ENCODE measurements at places on chromosomes 7 and 10.
A peak's percentile ranks its signal among the peaks of the same experiment; 100 is the strongest.

GRCh38 chr7:111958896-111959295 is 247.3 kb downstream of the DOCK4 start:
- DNase-seq = no peak

- peak; percentile 48 for DNase-seq
These were observed 28.6 kb upstream of the SLC16A12 start for GRCh38 chr10:89563861-89564478.

DNA sequence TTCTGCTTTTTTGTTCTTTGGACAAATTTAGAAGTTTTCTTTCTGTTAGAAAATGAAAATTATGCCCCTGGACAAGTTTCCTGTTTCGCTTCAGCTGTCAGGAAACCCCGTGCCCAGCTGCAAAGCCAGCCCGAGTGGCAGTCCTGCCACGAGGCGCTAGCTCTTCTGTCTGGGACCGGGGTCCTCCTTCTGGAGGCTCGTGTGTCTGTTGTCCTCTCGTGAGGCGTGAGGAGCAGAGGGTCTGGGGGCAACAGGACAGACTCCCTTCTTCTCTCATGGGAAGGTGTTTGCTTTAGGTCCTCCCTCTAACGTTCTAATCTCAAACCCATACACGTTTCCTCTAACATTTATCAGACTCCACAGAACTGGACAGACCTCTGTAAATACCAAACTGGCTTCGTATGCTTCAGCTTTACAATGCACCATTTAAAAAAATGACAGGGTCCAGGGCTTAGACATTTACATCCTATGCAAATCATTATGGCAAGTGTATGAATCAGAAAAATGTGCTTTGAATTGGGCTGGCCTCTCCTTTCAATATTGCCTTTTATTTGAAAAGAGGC is 184.5 kb upstream of the SHH start:
- DNase-seq = no peak

DNA sequence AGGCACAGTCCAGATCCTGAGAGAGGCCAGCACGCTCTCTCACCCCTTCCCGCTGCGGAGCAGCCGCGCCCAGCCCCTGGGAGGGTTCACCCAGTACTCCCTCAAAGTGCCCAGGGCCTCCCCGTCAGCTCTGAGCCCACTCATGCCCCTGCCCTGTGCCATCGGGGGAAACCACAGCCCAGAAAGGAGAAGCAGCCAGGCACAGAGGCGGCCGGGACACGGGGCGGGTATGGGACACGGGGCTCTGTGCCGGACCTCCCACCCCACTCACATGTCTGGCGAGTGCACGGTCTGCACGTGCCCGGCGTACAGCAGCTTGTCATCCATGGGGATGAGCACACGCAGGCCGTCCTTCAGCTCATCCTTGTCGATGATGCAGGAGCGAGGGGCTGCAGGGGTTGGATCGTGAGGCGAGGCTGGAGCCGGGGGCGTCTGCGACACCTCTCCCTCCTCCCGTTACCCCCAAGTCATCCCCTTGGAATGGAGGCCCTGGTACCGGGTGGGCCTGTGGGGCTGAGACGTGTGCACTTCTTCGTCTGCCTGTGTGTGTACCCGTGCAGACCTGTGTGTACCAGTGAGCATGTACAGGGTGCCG is 38.2 kb downstream of the SLC29A4 start:
- no peak for DNase-seq

DNA sequence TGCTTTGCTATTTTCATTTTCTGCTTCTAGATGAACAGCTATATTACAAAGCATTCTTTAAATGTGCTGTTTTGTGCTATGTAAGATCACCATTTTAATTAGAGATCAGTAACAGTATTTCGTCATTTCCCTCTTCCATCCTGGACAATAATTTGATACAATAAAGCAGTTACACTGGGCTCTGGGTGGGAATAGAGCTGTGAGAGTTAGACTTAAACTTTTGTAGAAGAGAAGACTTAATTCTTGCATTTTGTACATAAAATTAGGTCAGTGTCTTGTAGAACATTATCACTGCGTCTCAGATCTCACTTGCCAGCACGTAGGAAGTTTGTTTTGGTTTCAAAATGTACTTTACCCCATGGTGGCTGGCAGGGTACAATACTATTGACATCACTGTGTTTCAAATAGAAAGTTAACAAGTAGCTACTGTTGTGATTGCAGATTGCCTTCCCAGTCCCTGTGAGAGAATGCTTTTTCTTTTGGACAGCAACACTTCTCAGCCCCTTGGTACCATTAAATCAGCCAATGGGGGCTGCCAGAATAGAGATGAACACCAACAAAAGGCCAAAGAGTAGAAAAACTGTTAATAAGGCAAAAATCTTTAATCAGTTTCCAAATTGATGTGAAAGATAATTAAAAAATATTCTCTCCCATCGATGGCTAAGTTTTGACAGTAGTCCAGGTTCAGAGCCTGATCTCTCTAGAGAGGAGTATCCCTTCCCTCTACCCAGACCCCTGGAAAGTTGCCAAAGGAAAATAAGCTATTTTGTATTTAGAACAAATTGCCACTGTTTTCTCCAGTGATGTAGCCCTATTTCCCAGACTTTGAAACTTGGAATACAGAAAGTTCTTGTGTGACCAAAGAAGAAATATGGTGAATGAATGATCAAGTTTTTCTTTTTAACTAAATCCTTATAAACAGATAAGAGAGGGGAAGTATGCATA is 35.1 kb downstream of the SMNDC1 start:
- DNase-seq = peak; percentile 43

DNA sequence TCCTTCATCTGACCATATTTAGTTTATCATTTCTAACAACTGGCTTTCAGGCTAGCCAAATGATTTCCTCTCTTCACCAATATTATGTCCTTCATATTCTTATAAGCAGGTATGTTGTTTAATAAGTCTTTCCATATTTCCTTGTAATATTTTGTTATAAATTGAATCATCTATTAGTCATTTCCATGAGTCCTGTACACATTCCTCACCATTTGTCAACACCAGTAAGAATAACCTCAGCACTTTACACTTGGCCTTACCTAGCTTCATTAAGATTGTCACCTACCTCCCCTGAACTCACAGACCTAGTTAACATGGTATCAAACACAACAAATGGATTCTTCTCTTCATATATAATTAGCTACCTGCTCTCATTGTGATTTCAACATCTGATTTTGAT is 282.3 kb downstream of the SEMA3D start:
- DNase-seq = no peak

GRCh38 chr10:123559066-123559822 is 106.9 kb upstream of the GPR26 start:
- peak; percentile 64 for DNase-seq

DNA sequence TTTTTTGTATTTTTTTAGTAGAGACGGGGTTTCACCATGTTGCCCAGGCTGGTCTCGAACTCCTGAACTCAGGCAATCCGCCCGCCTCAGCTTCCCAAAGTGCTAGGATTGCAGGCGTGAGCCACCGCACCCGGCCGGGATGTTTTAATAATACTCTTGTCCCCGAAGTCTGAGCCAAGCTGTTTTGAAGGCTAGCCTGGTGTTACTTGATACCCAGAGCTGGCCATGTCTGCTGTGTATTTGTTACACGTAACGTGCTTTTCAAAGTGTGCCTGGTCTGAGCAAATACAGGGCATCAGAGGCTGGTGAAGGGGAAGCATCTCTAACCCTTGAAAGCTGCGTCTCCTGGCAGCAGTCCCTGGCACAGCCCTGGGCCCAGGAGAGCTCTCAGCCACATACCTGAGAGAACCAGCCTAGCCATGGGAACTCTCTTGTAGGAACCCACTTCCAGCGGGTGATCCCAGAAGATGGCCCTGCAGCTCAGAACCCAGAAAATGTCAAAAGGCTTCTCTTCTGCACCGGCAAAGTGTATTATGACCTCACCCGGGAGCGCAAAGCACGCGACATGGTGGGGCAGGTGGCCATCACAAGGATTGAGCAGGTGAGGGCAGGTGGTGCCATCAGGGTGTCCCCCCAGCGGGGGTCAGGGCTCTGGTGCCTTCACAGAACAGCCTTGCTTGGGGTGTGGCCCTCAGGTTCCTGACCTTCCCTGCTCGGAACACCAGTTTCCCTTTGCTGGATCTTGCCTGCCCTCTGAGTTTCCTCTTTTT is 41.7 kb upstream of the ZMIZ2 start:
- DNase-seq = no peak

- no peak for DNase-seq
These were observed 97.3 kb downstream of the PDGFA start for GRCh38 chr7:422191-422885.

DNA sequence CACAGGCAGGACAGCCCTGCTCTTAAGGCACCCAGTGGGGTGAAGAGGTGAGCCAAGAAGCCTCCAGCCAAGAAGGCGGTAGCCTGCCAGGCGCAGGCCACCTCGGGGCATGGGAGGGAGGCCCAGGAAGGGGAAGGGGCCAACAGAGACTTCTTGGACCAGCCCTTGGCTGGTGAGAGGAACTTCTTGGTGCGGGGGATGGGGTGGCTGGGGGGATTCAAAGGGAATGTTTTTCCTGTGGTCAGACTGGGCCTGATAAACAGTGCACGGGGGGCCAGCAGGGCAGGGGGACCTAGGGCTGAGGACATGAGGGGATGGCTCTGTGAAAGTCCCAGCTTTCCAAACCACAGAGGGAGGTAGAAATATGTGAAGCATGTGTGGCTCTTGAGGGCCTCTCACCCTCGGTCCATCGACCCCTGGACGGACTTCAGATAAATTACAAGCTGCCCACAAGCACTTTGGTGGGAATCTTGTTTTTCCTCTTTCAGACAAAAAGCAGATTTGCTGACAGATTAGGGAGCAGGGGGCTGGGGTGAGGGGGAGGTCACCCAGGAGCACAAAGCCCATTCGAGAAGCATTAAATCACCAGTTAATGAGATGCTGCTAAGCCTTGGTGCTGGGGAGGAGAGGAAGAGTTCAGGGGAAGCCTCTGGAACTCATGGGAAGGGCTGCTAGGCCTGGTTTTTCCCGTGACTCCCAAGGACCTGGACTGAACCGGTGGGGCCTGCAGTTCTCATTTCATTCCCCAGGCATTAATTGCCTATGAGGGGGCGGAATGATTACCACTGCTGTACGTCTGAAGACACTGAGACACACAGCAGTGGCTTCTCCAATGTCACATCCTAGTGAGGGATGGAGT is 11.3 kb downstream of the CRYGN start:
- no peak for DNase-seq

- DNase-seq = no peak
These were observed 101.2 kb downstream of the MPP7 start for GRCh38 chr10:28201410-28202400.

- DNase-seq = no peak
These were observed 98.4 kb upstream of the FZD1 start for GRCh38 chr7:91165846-91166230.

GRCh38 chr10:102517553-102517952 is 13.8 kb downstream of the SUFU start:
- no peak for DNase-seq

- no peak for DNase-seq
These were observed 129.2 kb downstream of the SORBS1 start for GRCh38 chr10:95431900-95432342.

GRCh38 chr7:105250239-105250638 is 138.5 kb downstream of the SRPK2 start:
- DNase-seq = no peak

GRCh38 chr10:50439806-50440205 is 183.9 kb downstream of the SGMS1 start:
- DNase-seq = no peak

DNA sequence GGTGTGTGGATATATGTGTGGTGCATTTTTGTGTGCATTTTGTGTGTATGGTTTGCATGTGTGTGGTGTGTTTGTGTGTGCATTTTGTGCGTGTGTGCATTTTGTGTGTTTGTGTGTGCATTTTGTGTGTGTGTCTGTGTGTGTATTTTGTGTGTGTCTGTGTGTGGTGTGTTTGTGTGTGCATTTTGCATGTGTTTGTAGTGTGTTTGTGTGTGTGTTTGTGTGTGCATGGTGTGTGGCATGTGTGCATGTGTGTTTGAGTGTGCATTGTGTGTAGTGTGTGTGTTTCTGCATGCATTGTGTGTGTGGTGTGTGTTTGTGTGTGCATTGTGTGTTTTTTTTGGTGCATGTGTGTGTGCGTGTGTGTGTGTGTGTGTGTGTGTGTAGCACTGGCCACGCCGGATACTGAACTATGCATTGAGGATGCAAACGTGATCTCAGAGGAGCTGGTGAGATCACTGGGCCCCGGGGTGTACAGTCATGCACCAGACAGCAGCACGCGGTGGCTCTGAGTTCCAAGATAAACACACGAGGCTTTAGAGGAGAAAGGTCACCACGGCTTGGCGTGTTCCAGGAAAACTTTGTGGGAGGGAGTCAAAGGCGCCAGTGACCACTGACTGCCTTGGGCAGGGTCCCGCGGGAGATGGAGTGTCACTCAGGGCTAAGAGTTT is 106.6 kb upstream of the SHH start:
- no peak for DNase-seq

- DNase-seq = no peak
These were observed 223.1 kb upstream of the PPP2R2D start for GRCh38 chr10:131677671-131678070.

GRCh38 chr7:278081-278480 is 11.9 kb upstream of the FOXL3 start:
- no peak for DNase-seq

DNA sequence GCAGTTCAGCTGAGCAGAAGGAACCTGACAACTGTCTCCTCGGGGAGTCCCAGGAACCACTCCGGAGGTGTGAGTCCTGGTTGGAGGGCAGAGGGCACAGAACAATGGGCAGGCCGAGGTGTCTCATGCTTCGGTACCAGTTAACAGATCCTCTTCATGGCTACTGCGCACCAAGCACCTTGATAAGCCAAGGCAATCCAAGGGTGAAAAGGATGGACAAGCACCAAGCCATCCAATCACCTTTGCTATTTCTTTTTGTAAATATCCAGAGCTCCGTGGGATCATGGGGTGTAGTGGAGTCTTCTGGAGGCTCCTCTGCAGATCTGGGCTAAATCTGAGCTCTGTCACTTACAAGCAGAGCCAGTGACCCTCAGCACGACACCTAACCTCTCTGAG is 233.5 kb downstream of the WDR11 start:
- no peak for DNase-seq

GRCh38 chr10:120979435-120980278 is 128.5 kb downstream of the WDR11 start:
- DNase-seq = no peak

GRCh38 chr7:42203336-42203735 is 33.7 kb downstream of the GLI3 start:
- no peak for DNase-seq

- no peak for DNase-seq
These were observed 630.1 kb downstream of the SORCS1 start for GRCh38 chr10:106534441-106534840.

GRCh38 chr7:80660939-80661338 is 22.5 kb downstream of the CD36 start:
- DNase-seq = no peak

DNA sequence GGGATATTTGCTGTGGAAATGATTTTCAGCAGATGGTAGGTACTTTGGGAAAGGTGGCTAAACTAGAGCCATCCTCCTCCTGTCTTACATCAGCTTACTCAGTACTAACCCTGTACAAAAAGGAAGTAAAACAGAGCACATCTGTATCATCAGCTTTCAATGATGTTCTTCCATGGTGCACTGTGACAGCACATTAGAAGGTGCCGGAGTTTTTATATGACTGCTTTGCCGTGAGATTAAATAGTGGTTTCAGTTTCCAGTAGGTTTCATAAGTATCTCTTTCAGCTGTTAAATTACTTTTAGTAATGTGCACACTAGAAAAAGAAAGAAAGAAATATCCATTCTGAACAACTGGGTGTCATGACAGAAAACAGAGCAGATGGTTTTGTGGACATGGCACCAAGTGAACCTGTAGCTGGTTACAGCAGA is 86.5 kb downstream of the ARID5B start:
- DNase-seq = peak; percentile 49

GRCh38 chr10:122678266-122678665 is 21.4 kb downstream of the C10orf120 start:
- DNase-seq = no peak

- DNase-seq = no peak
These were observed 167.0 kb upstream of the CCDC6 start for GRCh38 chr10:60073397-60073780.

Measured in CD4-positive, alpha-beta memory T cell (primary cell).